AG08395 (cell line): ENCODE measurements at places on chromosomes 4 and X.
A peak's percentile ranks its signal among the peaks of the same experiment; 100 is the strongest.

GRCh38 chr4:168529257-168529656 is 32.4 kb downstream of the PALLD start:
- no peak for DNase-seq

GRCh38 chr4:58776627-58777026 is 1666.4 kb upstream of the IGFBP7 start:
- DNase-seq, result no peak

DNA sequence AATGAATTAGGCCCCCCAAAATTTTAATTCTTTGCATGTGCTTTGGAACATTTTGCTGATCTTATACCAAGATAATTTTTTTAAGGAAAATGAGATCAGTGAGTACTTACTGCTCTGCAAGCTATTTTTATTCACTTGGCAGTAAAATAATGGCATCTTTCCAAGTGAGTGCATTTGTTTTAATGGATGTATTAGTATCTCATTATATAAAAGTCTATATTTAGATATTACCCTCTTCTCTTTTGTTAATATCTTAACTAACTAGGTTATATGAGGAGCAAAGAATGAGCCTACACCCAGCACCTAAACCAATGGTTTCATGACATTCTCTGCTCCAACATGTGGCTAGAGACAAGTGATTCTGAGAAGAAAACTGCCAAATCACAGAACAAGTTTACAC is 21.1 kb upstream of the ARAF start:
- DNase-seq, result no peak

GRCh38 chr4:57083090-57083489 is 27.1 kb downstream of the IGFBP7 start:
- DNase-seq, result no peak

- no peak for DNase-seq
Observed at GRCh38 chrX:107677909-107678308, 49.6 kb downstream of the PRPS1 start.

DNA sequence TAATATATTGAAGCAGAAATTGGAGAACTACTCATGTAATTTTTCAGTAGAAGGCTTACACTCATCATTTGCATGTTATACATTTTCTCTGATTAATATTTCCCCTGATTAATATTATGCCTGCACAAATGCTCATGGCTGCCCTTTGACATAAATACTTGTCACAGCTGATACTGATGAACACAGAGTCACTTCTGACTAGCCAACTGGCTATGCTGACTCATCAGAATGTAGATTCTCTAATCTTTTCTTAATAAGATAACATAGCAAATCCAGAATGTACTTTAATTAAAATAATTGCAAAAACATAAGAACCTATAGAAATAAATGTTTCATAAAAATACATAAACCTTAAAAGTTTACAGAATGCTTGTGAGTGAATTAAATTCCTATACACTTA is 52.4 kb upstream of the C4orf54 start:
- no peak for DNase-seq

DNA sequence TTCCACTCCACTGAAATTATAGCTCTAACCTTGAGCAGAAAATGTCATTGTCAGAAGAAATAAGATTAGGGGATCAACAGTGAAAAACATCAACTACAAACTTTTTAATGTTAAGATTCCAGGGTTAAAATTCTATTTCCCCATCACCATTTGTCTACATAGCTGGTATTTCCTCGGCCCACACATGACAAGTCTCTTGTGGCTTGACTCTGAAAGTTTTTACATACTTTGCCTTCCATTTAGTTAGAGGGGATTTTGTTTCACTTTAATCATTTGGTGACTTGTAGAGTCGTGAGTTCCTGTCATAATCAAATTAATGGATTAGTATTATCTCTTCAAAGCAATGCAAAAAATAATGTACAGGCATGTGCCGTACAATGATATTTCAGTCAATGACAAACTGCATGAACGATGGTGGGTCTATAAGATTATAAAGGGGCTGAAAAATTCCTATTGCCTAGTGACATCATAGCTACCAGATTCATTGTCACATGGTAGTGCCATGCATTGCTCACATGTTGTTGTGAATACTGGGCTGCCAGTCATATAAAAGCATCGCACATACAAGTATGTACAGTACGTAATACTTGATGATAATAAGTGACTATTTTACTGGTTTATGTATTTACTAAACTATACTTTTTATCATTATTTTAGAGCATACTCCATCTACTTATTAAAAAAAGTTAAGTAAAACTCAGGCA is 72.0 kb downstream of the ING2 start:
- no peak for DNase-seq

- no peak for DNase-seq
Observed at GRCh38 chrX:124035657-124036056, 74.2 kb downstream of the STAG2 start.

DNA sequence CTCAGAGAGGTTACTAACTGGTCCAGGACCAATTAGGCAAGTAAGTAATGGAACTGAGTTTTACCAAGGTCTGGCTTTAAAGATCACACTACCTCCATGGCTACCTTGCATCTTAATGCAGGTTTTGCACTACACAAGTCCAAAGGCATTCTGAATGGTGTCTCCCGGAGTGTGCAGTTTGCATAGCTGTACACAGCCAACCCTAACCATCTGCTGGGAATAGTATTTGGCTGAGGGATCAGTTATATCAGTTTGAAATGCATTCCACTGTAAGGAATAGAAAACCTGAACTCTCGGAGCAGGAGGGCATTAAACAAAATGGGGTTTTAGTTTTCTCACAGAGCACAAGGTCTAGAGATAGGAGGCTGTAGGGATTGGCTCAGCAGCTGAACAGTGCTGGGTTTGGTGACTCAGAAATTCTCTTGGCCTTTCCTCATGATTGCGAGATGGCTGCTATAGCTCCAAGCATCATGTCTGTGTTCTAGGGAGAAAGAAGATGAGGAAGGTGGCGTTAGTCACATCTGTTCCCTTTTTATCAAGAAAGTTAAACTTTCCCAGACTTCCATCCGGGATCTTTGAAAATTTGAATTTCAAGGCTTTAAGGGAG is 177.1 kb downstream of the NHS start:
- DNase-seq, result peak; percentile 25

DNA sequence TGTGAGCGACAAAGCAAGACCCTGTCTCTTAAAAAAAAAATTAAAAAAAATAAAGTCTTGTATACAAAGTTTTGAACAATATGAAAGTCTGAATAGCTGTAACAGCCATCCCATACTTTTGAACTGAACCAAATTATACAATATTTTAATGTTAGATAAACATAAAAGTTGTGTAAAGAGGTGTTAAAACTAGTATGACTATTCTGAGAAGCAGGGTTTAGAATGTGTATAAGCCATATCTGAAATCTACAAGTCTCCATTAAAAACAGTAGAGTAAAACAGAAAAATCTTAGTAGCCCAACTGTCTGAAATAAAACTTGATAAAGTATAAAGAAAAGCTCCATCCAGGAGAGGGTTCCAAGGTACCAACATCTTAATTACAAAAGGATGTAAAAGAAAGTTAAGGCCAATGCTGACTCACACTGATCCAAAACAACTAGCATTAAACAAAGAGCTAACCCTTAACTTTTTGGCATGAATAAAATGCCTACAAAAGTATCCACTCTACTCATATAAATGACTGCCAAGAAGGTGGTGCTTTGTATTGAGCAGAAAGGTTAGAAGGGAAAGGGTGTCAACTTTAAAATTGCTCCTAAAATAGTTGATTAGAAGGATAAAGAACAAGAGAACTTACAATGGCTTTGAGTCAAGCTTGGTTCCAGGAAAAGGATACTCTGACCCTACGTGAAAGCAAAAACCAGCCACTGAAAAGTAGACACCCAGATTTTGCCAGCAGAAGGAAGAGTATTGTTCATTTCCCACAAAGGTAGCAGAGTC is 18.5 kb downstream of the CNOT6L start:
- peak; percentile 24 for DNase-seq

DNA sequence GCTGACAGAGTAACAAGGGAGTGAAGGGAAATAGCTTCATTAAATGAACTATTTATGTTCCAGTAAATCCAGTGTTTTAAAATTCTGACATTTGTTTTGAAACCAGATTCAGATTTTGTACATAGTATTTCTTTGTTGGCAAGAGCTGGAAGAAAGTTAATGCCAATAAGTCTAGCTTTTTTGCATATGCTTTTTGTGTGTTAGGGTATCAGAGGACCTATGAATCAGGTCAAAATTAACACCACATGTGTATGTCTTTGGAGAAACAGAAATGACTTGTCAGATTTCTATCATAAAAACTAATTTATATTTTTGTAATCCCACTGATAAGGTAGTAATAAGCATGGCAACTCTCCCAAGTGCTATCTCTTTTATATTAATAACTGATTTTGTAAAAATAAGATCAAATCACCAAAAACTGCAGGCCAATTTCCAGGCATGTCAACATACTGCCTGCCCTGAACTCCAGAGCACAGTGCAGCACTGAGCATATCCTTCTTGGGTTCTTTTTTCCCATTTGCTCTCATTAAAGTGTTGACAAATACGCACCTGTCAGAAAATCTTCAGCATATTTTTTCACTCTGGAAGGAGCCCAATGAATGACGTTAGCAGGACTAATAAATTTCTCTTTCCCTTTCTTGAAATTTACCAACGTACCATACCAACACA is 65.5 kb downstream of the SH3RF1 start:
- DNase-seq, result no peak

DNA sequence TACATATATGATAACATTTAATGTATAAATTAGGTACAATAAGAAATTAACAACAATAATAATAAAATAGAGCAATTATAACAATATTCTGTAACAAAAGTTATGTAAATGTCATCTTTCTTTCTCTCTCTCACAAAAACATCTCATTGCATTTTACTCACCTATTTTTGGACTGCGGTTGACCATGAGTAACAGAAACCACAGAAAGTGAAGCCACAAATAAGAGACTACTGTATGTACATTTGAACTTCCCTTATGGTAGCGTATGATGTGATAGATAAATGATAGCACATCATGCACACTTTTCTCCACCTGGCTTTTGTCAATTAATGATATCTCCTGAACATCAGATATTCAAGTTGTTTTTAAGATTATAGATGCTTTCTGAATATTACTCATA is 80.5 kb downstream of the HNRNPD start:
- DNase-seq, result no peak

GRCh38 chr4:1192493-1193205 is 20.3 kb upstream of the SPON2 start:
- no peak for DNase-seq

DNA sequence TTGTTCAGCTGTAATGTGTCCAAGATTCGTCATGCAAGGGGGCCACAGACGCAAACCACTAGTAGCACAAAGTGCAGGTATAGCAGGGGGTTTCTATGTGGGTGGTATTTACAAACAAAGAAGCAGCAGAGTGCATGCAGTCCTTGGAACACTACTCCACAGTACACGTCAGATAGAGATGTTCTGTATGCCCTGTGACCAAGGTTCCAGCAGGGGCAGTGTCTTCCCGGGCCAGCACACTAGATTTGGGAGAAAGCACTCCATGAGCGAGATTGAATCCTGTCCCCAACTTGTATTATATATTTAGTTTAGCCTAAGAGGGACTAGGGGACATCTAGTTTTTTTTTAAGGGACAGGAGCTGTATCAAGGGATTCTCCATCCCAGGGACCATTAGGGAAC is 54.4 kb upstream of the ESX1 start:
- DNase-seq, result no peak

GRCh38 chr4:102399021-102399420 is 53.7 kb upstream of the SLC39A8 start:
- no peak for DNase-seq

DNA sequence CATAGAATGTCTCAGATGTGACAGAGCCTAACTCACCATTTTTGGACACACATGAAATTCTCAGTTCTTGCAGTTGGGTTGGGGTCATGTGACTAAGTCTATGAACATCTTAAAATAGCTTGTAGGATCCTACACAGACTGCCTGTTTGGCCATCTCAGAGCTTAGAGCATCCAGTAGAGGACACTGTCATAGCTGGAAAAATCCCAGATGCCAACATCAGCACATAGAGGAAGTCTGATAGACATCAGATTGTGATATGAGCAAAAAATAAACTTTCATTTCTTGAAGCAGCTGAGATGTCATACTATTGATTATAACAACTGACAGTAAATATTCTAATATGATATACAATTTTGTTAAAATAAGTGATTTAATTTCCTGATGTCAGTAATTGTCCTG is 207.1 kb downstream of the TRAM1L1 start:
- DNase-seq, result no peak

GRCh38 chr4:183507925-183508696 is 3.3 kb downstream of the ING2 start:
- no peak for DNase-seq

GRCh38 chr4:132542228-132542627 is 606.9 kb upstream of the PCDH10 start:
- DNase-seq, result no peak

GRCh38 chr4:48315728-48316630 is 25.4 kb upstream of the SLAIN2 start:
- DNase-seq, result peak; percentile 73

- DNase-seq, result no peak
Observed at GRCh38 chrX:19683817-19684216, 168.5 kb upstream of the MAP3K15 start.

DNA sequence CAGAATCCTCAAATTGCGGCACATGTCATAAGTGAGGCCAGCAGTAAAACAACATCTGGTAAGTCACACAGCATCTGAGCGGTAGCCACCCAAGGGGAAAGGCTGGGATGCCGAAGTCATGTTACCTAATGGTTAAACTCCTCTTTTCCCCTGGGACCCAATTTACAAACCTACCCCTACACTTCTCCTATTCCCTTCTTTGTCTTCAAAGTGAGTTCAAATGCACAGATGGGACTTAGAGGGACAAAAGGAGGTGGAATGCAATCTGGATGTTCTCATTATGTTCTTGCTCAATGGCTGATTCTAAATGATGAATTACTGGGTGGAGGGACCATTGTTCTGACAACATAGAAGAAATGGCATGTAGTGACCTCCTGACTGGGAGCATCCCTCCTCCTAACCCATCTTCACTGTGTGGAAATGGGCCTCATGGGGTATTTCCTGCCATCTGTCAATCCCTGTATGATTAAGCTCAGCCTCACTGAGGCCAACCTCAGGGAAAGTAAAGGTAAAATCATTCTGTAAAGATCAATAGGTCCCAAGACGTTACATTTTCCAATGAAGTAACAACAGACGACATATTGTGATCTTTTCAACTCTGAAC is 8.5 kb downstream of the CD40LG start:
- DNase-seq, result no peak

DNA sequence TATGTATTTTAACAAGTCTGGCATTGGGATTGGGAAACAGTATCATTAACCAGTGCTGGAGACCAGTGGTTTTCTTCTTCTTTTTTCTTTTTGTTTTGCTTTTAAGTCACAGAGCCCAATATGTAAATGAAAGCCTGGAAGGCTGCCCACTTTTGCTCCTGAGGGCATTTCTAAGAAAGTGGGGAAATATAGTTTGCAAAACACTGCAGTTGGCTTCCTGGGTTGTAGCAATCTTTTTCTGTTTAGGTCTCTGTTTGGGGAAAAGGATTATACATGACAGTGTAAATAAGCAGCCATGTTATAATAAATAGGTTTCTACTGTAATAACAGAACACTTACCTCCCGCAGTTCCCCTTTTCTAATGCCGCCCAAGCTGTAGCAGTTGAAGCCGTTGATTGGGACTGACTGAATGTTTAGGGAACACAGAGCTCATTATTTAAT is 105.5 kb downstream of the TMEM164 start:
- no peak for DNase-seq
